Upper lobe of left lung (tissue), 6 donors: ENCODE measurements at places on chromosomes 1 and 21.

GRCh38 chr1:168391851-168392681, 111.4 kb downstream of the TBX19 start:
- no peak for DNase-seq

DNA sequence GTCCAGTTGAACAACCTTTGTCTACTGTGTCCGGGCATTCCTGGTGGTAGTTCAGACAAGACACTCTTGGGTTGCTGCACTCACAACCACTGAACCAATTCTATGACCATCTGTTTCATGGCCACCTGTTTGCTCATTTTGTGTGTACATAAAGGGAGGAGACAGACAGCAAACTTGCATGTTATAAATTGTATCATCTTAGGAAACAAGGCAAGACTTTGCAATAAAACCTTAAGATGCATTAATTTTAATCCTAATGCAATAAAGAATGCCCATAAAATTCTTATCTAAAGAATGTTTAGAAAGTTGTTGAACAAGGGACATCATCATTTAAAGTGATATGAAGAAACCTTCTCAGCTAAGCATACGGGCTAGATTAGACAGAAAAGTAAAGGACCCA, 34.8 kb downstream of the ADAM30 start:
- DNase-seq = no peak

DNA sequence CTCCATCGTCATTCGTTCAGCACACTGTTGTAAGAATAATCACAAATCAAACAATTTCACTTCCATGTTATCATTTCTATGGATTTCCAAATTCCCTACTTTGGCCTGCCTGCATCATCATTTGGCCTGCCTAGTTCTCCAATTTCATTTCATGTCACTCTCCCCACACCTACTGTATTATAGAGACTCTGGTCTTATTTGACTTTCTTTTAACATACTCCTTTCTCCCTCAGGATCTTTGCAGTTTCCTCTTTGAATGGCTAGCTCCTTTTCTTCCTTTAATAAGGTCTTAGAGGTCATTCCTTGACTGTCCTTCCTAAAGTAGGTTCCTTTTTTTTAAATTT, 36.3 kb upstream of the PODN start:
- DNase-seq = no peak

DNA sequence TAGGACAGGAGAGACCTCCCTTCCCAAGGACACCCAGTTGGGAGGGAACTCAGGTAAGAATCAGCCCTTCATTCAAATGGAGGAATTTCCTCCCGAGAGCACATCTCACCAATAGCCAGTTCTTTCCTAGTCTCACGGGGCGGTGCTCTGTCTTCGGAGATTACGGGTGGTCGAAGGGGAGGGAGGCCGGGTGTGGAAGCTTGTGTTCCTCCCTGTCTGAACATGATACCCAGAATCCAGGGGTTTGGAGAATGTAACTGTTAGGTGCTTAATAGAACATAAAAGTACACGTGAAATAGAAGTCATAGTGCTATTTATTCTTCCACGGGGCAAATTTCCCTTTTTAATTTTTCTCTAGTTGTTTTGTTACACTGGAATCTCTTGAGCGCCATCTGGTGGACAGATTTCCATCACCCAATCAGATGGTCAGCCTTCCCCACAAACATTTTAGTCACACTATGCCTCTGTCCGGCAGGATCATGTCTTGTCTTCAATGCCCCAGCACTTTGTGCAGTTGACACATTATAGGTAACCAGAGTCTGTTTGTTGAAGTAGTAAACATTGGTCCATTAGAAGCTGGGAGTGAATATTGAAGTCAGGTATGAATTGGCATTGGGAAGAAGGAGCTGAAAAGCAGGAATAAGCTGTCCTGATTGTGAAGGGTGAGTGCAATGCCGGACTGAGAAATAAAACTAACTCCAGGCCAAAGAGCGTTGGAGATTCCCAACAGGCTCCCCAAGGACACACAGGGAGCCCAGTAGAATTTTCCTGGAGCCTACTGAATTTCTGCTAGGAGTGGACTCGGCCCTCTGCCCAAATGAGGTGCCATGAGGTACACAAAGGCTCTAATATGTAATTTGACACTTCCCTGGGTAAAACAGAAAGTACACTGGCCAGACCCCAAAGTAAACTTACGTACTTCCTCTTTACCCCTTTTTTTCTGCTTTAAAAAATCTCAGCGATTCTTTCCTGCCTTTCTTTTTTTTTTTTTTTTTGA, 27.6 kb upstream of the ZNF697 start:
- DNase-seq = peak; percentile 84

DNA sequence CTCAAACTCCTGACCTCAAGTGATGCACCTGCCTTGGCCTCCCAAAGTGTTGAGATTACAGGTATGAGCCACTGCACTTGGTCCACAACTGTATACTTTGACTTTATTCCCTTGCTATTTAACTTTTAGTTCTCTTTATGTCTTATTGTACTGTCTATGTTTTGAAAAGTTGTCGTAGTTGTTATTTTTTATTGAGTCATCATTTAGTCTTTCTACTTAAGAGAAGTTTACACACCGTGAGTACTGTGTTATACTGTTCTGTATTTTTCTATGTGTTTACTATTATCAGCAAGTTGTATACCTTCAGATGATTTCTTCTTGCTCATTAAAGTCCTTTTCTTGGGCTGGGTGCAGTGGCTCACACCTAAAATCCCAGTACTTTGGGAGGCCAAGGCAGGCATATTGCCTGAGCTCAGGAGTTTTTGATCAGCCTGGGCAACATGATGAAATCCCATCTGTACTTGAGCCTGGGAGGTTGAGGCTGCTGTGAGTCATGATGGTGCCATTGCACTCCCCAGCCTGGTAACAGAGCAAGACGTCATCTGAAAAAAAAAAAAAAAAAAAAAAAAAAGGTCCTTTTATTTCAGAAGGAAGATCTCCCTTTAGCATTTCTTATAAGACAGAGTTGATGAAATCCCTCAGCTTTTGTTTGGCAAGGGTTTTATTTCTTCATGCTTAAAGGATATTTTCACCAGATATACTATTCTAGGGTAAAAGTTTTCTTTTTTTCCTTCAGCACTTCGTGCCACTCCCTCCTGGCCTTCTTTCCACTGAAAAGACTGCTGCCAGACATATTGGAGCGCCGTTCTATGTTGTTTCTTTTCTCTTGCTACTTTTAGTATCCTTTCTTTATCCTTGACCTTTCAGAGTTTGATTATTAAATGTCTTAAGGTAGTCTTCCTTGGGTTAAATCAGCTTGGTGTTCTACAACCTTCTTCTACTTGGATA, 47.6 kb downstream of the TNFSF18 start:
- no peak for DNase-seq

GRCh38 chr1:199163267-199163666, 524.4 kb downstream of the PTPRC start:
- DNase-seq = no peak

GRCh38 chr1:87219626-87220025, 109.1 kb upstream of the LMO4 start:
- DNase-seq = no peak

DNA sequence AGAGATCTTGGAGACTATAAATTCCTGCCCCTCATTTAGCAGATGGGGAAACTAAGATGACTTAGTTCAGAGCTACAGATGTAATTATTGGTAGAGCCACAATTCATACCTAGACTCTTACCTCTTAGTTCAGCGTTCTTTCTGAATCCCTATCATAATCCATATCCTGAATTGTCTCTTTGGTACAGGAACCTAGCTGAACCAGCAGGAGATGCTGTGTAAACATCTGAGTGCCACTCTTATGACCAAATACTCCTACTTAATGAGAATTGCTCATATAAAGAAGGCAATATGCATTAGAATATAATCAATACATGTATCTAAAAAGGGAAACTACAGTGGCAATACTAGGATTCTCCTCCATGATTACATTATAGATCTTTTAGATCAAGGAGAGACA, 459.0 kb downstream of the SIPA1L2 start:
- no peak for DNase-seq

GRCh38 chr1:214427871-214428277, 123.5 kb downstream of the PTPN14 start:
- peak; percentile 28 for DNase-seq

- DNase-seq = no peak
These were observed 61.6 kb upstream of the RUNX3 start for GRCh38 chr1:24991697-24992096.

GRCh38 chr1:192889082-192889481, 80.2 kb downstream of the RGS2 start:
- no peak for DNase-seq

DNA sequence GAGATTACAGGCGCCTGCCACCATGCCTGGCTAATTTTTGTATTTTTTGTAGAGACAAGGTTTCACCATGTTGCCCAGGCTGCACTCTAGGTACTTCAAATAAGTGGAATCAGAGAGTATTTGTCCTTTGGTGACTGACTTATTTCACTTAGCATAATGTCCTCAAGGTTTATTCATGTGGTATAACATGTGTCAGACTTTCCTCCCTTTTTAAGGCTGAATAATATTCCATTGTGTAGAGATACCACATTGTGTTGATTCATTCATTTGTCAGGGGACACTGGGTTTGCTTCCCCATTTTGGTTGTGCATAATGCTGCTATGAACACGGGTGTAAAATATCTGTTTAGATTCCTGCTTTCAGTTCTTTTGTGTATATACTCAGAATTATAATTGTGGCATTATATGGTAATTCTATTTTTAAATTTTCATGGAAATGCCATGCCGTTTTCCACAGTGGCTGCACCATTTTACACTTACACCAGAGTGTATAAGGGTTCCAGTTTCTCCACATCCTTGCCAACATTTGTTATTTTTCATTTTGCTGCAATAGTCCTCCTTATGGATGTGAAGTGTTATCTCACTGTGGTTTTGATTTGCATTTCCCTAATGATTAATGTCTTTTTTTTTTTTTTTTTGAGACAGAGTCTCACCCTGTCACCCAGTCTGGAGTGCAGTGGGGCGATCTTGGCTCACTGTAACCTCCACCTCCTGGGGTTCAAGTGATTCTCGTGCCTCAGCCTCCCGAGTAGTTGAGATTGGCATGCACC, 35.1 kb downstream of the IL6R start:
- DNase-seq = no peak

DNA sequence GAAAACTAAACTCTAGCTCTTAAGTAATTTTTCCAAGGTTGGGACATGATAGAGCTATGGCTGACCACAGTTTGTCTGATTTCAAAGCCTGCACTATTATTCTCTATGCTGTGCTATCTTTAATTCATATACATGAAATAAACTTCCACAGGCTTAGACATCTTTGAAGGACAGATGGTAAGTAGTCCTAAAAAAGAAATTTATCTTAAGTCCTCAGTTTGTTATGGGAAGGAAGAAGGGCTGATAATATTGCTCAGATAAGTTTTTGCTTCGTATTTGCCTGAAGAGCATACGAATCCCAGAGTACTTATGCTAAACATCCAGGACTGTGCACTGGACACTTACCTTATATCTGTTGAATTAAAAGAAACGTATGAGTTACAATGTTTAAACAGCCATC, 39.6 kb downstream of the VCAM1 start:
- no peak for DNase-seq

DNA sequence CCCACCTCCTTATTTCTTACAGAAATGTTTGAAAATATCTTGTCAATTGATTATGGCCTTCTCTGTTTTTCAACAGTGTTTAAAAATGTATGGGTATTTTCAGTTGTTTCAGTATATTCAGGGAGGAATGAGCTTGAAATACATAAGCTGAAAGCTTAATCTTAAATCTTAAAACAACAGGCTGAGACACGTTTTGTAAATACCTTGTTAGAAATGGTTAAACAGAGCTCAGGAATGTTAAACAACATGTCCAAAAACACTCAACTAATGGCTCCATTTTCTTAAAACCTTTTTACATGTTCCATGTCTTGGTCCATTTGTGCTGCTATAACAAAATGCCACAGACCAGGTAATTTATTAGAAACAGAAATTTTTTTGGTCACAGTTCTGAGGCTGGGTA, 953.8 kb upstream of the ADGRL2 start:
- no peak for DNase-seq

- DNase-seq = no peak
These were observed 2.5 kb upstream of the LINGO4 start for GRCh38 chr1:151807766-151808165.

- no peak for DNase-seq
These were observed 20.1 kb downstream of the PPT1 start for GRCh38 chr1:40076895-40077312.

DNA sequence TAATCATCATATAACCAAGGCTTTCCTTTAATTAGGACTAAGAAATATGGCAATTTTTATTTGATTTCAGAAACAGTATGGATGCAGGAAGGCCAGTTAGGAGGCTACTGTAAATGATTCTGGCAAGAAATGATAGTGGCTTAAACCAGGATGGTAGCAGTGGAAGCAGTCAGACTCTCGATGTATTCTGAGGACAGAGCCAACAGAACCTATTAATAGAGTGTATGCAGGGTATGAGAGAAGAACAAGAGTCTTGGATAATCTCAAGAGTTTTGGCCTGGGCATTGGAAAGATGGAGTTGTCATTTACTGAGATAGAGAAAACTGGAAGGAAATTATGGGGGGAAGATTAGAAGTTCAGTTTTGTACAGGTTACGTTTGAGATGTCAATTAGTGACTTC, 73.3 kb upstream of the GNG4 start:
- DNase-seq = no peak

GRCh38 chr1:41380195-41380594, 19.0 kb downstream of the FOXO6 start:
- no peak for DNase-seq

- DNase-seq = no peak
These were observed 5.1 kb downstream of the C1orf87 start for GRCh38 chr1:60068393-60069045.

DNA sequence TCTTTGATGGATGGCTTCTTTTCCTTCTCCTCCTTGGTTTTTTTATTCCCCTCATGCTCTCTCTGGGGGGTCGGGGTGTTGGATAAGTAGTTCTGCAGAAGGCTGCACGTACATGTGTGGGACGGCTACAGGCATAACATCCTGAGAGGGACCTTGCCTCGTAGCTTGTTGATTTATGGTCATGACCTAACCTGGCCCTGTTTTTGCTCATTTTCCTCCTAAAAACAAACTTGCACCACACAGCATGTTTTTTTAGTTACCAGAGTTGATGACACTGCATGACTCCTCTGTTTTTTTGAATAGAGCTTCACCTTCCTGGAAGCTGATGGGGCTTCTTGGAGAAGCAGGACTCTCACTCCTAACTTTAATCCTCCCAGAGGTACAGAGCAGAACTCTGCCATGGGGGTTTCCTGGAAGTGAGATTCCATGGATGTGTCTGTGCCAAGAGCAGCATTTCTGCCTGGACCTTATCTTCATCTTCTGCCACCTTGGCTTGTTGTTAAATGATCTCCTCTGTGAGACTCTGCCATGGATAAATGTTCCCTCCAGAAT, 114.7 kb downstream of the PAPPA2 start:
- no peak for DNase-seq

GRCh38 chr1:15424146-15424667, 14.0 kb upstream of the CTRC start:
- DNase-seq = peak; percentile 83

DNA sequence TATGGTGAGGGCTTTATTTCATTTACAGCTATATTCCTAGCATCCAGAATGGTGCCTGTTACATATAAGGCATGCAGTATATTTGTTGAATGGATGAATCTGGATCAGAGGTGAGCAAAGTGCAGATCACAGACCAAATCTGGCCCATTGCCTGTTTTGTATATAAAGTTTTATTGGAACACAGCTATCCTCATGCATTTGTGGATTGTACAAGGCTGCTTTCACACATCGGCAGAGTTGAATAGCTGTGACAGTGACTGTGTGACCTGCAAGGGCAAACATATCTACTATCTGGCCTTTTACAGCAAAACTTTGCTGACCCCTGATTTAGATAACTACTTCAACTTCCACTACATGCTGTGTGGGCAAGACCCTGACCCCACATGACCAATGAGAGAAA, 54.0 kb upstream of the MRPS6 start:
- DNase-seq = no peak
